Mammary epithelial cell (primary cell): ENCODE measurements at places on chromosomes 6 and 20. TPM values are rescaled to one million over a fixed set of nuclear protein-coding genes. Genes with fewer than 3 reads are reported as not detected.

- DNase-seq, result peak; percentile 60
Measured at GRCh38 chr6:106560996-106561685, 68.2 kb downstream of the RTN4IP1 start.

- no peak for DNase-seq
Measured at GRCh38 chr20:46592580-46593362, 42.3 kb upstream of the OCSTAMP start.

- peak; percentile 83 for DNase-seq
Measured at GRCh38 chr6:55825402-55826051, 49.9 kb downstream of the BMP5 start.

GRCh38 chr6:16371401-16371800 is 133.0 kb downstream of the GMPR start:
- DNase-seq, result no peak

- no peak for DNase-seq
Measured at GRCh38 chr6:25928562-25929324, 1.7 kb downstream of the SLC17A2 start.

GRCh38 chr6:45423824-45424450 is 46.2 kb upstream of the SUPT3H start:
- peak; percentile 14 for DNase-seq

AKAP7 gene
- 6.0 TPM for total RNA-seq

MRPL2 gene
- total RNA-seq, result 13.3 TPM

XKR7 gene
- not detected in 2 replicates for total RNA-seq
